ENCODE measurements at places on chromosomes 6 and 20.

DNA sequence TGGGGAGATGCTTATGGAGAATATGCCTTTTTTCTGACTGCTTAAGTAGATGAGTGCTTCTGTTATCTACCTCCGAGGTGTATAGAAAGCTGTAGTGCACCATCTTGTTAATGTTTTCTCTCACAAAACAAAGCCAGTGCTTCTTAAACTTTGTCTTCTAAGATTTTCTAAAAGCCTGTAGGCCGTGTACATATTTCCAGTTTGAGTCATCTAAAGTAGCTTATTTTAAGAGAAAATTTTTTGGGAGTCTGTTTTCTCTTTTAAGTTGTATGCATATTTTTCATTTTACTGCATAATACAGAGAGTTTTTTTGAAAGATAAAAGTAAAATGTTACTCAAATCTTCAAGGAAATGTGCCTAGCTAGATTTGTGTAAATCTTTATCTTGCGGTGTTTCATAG, 151.7 kb downstream of the GRIK2 start:
- DNase-seq: no peak

GRCh38 chr6:132025468-132025867, 74.3 kb upstream of the CCN2 start:
- no peak for DNase-seq

- DNase-seq: peak; percentile 90
These were observed 30.9 kb upstream of the NEDD9 start for GRCh38 chr6:11263291-11263775.

DNA sequence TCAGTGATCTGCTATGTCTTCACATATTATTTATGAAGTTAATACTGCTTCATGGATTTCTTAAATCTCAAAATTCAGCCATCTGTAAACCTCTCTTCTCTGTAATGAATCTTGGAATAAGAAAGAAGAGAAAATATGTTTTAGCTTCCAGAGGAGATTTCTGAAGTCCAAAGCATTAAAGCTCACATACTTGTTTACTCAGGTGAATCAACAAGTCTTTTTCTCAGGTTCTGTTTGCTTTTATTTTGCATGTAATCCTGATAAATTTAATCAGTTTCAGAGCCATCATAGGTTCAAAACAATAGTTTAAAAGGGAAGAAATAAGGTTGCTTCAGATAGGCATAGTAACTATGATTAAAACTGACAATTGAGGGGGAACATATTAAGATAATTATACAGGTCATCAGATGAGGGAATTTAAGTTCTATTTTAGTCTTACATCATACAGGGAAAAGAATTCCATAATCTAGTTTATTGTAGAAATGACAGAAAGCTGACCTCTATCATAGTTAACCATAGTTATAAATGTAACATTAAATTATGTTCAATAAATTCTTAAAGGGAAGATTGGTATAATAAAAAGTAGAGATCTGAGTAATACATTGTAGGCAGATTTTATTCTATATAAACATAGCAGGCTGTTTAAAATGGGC, 716.2 kb downstream of the EYS start:
- DNase-seq: no peak

GRCh38 chr20:10312111-10312510, 93.5 kb downstream of the SNAP25 start:
- DNase-seq: no peak

GRCh38 chr6:149884215-149884614, 13.7 kb downstream of the RAET1E start:
- peak; percentile 79 for DNase-seq

DNA sequence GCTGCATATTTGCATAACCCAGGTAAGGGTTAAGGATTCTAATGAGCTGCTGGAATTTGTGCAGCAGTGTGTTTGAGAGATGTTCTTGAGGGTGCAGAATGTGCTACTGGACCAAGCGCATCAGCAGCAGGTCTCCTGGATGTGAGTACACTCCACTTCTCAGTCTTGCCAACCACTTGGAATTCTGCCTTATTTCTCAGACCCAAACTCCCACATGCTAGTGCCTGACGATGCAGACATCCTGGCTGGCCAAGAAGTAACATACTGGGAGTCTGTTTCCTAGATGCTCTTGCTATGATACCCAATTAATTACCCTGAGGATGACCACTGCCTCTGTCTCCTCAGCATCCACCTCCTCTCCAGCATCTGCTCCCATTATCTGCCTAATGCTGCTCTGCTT, 186.6 kb downstream of the MOXD1 start:
- peak; percentile 41 for DNase-seq

- DNase-seq: no peak
These were observed 11.5 kb downstream of the PMEPA1 start for GRCh38 chr20:57698116-57698866.

DNA sequence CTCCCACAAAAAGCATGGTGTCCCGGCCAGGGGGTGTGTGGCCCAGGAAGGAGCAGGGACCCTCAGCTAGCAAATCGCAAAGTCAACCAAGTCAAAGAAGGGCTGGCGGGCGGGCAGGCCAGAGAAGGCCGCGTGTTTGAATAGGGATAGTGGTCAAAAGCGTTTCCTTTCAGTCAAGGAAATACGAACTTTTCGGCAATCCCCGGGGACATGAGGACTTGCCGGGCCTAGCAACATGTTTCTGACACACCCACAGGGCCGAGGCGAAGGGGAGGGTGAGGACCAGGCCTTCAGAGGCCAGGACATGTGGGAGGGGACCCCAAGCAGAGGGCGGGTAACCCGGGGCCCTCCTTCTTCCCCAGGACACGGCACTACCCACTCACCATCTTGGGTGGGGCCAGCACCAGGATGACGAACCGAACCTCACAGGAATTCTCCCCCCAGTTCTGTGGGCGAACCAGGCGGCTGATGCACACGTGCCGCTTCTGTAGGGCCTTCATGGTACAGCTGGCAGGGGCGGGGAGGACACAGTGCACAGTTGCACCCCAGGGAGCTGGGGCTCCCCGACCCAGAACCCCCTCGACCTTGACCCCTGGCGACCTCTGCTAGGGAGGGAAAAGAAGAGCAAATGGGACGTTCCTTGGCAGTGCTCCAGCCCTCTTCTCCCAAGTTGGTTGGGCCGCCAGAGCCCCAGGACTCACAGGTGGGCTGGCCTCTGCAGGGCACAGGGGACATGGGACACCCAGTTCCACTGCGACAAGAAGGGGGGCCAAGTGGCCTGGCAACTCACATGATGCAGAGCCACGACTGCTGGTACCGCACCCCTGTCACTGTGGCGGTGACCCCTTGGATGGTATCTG, 5.6 kb downstream of the SLC4A11 start:
- no peak for DNase-seq

- peak; percentile 86 for DNase-seq
These were observed 827 bp downstream of the E2F3 start for GRCh38 chr6:20402342-20403069.

- DNase-seq: no peak
These were observed 12.7 kb upstream of the PPP1R3G start for GRCh38 chr6:5072440-5072839.

- DNase-seq: no peak
These were observed 31.7 kb upstream of the SPAG4 start for GRCh38 chr20:35583636-35584560.

GRCh38 chr6:31681135-31681671, 336 bp upstream of the LY6G5C start:
- DNase-seq: no peak

GRCh38 chr6:90940812-90941481, 354.1 kb upstream of the MAP3K7 start:
- no peak for DNase-seq

DNA sequence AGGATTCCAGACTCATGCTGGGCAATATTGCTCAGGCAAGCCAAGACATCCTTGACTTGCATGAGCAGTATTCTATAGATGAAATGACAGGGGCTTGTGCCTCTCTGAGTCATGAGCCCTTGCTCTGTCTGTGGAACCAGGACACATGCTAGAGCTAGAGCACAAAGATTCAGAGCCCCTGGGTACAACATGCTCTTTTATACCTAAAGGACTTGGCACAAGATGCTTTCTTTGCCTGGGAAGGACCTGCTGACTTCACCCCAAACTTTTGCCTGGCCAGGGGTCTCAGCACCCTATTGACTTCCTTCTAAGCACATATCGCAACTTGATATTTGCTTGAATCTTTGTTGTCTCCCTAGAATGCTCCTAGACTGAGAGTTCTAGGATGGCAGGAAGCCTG, 27.4 kb downstream of the TGM6 start:
- DNase-seq: no peak

GRCh38 chr20:10940941-10941340, 267.1 kb upstream of the JAG1 start:
- DNase-seq: no peak

- DNase-seq: no peak
These were observed 50.5 kb upstream of the ENPP5 start for GRCh38 chr6:46221222-46221793.

GRCh38 chr6:68975064-68975463, 340.0 kb downstream of the ADGRB3 start:
- DNase-seq: no peak

GRCh38 chr6:57313009-57313408, 4.4 kb upstream of the PRIM2 start:
- DNase-seq: no peak

- no peak for DNase-seq
These were observed 255.3 kb upstream of the POU3F2 start for GRCh38 chr6:98579079-98579478.

- no peak for DNase-seq
These were observed 18.9 kb downstream of the CASS4 start for GRCh38 chr20:56430957-56431356.

- no peak for DNase-seq
These were observed 9.6 kb downstream of the CMTR1 start for GRCh38 chr6:37442416-37443215.

DNA sequence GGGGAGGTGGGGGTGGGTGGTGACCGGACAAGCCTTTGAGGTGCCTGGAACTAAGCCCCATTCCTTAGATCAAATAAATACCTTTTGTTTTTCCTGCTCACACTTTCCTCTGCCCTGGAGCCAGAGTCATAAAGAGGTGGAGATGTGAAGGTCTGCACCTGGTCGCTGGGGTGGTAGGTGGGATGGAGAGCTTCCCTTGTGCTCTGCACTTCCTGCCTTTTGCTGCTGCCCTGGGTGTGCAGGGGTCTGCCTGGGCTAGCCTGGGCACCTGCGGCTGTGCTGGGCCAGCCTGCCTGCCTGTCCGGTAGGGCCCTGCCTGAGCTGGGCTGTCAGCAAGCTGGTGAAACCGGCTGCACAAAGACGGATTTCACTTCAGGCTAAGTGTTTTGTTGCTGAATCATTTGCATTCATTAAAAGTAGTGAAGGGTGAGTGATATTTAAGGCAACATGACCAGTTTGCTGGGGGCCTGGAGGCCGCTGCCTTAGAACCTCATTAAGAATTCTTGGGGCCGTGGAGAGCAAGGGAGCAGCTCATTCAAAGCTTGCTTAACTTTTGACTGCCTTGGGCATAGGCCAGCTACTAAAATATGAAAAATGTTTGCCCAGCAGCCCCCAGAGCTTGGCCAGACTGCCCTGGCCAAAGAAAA, 20.5 kb downstream of the PTK7 start:
- DNase-seq: no peak

DNA sequence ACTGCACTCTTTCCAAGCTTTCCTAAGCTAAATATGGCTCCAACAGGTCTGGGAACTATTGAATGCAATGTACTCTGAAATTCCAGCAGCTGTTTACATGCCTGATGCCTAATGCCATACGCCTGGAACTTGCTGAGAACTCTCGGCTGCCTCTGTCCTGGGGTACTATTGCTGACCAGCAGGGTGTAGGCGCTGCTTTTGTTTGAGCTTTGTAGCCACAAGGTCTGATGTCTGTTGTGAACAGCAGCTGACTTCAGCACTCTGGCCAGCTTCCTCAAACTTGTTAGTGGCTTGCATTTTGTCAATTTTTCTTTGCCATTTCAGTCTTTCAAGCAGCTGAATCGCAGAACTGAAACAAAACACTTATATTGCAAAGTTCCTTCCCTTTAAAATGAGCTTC, 26.7 kb downstream of the SAYSD1 start:
- no peak for DNase-seq

DNA sequence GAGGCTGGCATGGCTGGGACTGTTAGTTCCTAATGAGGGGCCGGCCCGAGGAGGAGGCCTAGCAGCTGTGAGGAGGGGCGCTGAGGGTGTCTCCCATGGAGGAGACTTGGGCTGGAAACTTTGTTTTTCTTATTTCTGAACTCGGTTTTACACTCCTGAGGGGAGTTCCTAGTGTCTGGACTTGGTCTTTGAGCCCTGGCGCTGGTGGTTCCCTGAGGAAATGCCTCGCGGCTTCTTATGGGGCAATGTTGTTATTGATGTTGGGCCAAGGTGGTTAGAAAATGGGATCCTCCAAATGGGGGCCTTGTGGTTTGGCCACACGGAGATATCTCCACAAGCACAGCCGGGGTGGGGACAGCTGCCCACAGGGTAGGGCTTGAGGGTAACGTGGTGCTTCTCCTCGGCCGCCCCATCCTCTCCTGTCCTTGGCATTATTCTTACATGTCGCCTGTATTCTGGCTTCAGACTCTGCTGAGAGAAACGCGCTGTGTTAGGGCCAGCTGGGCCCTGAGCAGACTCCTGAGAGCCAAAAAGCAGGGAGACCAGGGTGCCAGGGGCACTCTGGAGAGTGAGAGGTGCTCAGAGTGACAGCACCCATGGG, 136.9 kb downstream of the FOXO3 start:
- no peak for DNase-seq

DNA sequence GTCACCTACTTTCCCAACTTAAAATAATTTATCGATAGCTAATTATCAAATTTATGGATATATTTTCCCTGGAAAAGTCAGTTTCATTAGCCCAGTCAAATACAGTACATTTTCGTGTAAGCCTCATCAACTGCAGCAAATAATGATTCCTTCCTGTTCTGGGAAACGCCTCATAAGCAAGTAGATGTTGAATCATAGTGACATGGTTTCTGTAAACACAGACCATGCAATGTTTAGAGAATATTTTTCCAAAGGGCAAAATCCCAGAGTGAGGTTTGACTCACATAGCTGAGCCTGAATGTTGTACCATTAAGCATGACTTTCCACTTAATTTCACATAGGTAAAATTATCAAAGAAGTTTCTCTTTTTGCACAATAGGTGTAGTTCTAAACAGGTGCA, 16.7 kb upstream of the VNN1 start:
- DNase-seq: no peak

DNA sequence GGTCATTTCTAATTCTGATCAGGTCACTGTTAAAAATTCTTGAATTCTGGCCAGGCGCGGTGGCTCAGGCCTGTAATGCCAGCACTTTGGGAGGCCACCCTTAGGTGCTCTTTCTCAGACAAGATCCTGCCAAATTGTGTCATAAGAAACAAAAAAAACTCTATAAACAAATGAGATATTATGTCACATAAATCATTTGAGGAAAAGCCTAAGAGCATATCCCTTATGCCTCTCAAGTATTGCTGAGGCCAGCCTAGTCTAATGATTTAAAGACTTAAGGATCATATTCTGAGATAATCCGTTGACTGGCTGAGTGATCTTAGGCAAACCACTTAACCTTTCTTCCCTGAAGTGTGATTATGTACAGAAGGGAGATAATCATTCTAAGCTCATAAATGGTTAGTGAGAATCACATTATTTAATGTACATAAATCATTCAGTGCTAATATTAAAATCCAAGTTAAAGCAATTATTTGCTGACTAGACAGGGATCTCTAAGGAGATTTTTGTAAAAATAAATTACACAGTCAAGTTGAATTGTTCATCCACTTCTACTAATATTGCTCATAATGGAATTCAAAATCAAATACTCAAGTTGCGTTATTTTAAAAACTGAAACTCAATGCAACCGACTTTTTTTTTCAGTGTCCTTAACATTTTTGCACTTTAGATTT, 365.4 kb downstream of the PHF3 start:
- DNase-seq: no peak

All from posterior vena cava (tissue), 2 donors.